ENCODE measurements at places on chromosomes 3 and 15.
A peak's percentile ranks its signal among the peaks of the same experiment; 100 is the strongest.

- DNase-seq = no peak
These were observed 1058.1 kb downstream of the NSUN3 start for GRCh38 chr3:95120921-95121320.

- no peak for DNase-seq
These were observed 53.4 kb downstream of the DUT start for GRCh38 chr15:48384616-48385015.

GRCh38 chr3:13708301-13708700 lies 159.4 kb downstream of the FBLN2 start:
- DNase-seq = no peak

GRCh38 chr15:49313650-49314049 lies 109.4 kb upstream of the FGF7 start:
- DNase-seq = no peak

- no peak for DNase-seq
These were observed 3.6 kb upstream of the AMOTL2 start for GRCh38 chr3:134377896-134378295.

GRCh38 chr3:149128821-149129220 lies 617 bp upstream of the HPS3 start:
- DNase-seq = no peak

- no peak for DNase-seq
These were observed 24.8 kb upstream of the CMTM7 start for GRCh38 chr3:32366638-32367397.

- DNase-seq = peak; percentile 33
These were observed 611 bp upstream of the LINGO1 start for GRCh38 chr15:77633134-77633912.

GRCh38 chr3:84265768-84266167 lies 693.0 kb upstream of the CADM2 start:
- no peak for DNase-seq

DNA sequence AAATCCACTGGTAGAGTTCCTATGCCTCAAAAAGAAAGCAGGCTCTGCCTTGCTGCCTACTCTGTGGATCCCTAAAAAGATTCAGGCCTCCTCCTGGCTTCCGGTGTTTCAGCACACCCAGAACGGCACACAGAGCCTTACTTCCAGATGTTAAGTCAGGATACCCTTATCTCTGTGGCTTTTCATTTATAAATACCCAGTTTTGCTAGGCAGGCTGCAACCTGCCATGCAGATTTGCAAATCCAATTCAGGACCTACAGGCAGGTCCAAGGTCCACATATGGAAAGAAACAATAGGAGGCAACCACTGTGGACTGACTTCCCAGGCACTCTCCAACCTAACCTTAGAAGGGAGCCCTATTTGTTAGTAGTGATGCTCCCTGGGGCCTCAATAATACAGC lies 30.7 kb downstream of the EFL1 start:
- DNase-seq = no peak

GRCh38 chr3:73143821-73144237 lies 82.4 kb downstream of the EBLN2 start:
- no peak for DNase-seq

GRCh38 chr3:44883999-44884431 lies 9.6 kb downstream of the TGM4 start:
- DNase-seq = no peak

- DNase-seq = no peak
These were observed 5.4 kb upstream of the HEG1 start for GRCh38 chr3:125061170-125061569.

DNA sequence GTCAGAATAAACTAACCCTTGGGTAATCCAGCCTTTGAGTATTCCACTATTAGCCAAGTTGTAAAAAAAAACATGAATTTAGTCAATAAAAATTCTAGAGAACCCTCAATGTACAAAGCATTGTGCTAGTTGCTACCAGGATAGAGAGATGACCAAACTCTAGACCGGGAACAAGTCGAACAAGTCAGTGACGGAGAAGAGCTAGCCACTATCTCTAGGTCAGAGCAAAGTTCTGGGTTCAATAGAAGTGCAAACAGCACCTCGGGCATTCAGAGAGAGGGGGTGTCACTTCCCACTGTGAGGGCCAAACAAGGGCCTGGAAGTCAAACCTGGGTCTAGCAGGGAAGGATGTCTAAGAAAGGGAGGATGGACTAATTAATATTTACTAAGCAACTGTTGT lies 2.3 kb upstream of the ADCY5 start:
- no peak for DNase-seq

DNA sequence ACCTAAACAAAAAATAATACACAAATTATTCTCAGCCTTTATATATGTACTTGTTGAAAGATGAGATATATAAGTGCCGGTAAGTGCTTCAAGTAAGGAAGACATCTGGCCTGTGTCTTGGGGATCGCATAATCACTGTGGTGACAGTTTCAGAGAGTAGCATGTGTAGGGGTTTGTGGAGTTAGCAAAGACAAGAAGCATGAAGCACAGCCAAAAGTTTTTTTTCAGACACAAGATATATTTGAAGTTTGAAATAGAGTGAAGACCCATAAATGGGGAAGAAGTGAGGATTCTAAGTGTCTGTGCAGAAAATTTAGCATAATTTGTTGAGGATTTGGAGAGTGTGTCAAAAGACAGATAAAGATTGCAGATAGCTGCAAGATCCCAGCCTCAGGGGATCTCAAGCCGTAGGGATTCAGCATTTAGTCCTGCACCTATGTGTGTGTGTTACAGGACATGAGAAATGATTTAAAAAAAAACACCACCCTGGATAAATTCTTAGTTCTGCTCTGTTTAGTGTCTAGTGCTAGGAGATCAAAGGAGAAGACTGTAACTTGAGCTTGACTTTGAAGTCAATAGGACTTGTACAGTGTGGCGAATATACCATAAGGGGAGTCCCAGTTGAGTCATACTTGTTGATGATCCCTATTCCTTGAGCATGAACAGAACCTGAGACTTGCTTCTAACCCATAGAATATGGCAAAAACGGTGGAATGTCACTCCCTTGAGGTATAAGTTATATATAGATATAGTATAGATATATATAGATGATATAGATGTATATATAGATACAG lies 123.9 kb upstream of the GRM7 start:
- no peak for DNase-seq

- DNase-seq = no peak
These were observed 70.3 kb upstream of the IQSEC1 start for GRCh38 chr3:13143381-13144004.

DNA sequence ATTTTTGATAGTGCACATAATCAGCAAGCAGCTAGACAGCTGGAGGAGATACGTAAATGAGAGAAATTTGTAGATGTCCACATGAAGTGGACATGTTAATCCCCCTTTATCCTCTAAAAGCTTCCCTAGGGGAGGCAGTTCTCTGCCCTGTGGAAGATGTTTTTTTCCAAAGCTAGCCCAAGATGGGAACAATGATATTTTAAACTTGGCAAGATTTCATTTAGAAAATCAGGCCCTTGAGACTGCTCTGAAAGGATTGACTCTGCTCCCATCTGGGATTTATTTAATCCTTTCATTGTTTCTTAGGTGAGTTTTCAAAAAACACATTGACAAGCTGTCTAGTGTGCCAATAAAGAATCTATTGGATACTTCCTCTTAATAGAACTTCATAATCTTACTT lies 92.0 kb downstream of the SYNPR start:
- DNase-seq = no peak

DNA sequence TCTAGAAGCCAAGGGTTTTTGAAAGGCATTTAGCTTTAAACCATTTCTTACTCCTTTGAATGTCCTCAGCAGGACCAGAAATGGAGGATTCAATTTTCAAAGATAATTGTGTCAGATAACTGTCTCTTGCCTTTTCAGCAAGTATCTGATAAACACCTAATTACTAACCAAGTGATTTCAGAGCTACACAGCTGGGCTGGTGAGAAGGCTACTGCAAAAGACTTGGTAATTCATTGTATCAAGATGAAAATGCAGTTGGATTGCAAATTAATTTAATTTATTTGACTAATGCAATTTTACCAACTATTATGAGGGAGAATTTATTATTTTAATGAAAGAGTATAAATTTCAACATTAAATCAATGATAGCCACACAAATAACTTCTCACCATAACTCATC lies 165.4 kb downstream of the ROBO1 start:
- no peak for DNase-seq

- DNase-seq = no peak
These were observed 279.3 kb upstream of the RASGRP1 start for GRCh38 chr15:38843736-38844590.

DNA sequence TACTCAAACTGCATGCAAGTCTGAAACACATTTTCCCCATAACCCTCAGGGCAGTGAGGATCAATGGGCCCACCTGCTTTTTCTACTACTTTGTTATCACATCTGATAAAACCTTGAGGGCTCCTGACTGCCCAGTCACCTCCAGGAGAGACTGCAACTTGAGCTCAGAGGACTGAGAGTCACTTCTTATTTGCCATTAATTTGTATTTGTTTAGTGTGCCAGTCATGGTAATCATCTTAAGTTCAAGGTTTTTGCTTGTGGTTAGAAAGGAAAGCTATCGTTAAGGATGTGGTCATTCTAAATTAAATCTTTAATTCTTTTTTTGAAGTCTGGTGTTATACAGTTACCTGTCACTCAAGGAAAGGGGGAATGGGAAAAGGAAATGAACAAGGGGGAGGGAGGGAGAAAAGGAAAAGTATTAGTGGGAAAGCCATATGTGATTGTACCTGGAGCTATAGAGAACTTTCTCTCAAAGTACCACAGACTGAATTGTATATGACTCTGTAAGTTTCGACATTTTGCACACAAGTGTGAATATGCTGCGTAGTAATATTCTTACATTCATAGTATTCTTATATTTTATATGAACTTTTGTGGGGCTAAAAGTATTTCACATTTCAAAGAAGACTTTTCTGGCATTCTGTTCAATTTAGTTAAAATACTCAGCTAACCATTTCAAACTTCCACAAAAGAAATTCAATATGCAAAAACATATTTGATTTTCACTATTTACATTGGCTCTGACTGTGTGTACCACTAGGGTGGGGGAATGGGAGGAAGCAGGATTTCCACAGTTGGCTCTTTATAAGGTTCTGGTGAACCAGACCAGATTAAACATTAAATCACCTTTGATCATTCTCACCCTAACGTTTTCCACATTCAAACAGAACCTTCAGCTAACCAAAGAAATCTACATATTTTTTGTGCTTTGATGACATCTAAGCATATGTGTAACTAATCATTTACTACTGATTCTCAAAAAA lies 166.5 kb upstream of the ATP11B start:
- DNase-seq = no peak

GRCh38 chr3:20488151-20488550 lies 302.1 kb upstream of the SGO1 start:
- DNase-seq = no peak

GRCh38 chr15:65762914-65763787 lies 28.9 kb downstream of the DENND4A start:
- DNase-seq = no peak

- no peak for DNase-seq
These were observed 69.6 kb upstream of the RASGRF1 start for GRCh38 chr15:79160211-79160610.

GRCh38 chr3:117218641-117219048 lies 509.1 kb downstream of the TUSC7 start:
- no peak for DNase-seq

DNA sequence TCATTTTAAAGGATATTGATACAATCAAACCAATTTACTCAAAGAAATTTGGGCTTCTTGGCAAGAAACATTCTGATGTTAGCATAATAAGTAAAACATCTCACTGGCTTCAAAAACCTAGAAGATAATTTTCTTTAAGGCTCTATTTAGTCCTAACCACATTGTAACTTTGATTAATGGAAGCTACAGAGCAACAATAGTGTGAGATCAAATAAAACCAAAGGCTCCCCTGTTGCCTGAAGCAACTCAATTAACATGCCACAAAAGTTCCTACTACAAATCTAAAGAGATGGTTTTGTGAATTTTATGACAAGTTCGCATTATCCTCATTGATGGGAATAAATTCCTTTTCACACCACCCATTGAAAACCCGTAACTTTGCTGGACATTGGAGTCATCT lies 5.9 kb downstream of the DPH6 start:
- DNase-seq = no peak

- no peak for DNase-seq
These were observed 747 bp downstream of the NSUN3 start for GRCh38 chr3:94063496-94064119.

DNA sequence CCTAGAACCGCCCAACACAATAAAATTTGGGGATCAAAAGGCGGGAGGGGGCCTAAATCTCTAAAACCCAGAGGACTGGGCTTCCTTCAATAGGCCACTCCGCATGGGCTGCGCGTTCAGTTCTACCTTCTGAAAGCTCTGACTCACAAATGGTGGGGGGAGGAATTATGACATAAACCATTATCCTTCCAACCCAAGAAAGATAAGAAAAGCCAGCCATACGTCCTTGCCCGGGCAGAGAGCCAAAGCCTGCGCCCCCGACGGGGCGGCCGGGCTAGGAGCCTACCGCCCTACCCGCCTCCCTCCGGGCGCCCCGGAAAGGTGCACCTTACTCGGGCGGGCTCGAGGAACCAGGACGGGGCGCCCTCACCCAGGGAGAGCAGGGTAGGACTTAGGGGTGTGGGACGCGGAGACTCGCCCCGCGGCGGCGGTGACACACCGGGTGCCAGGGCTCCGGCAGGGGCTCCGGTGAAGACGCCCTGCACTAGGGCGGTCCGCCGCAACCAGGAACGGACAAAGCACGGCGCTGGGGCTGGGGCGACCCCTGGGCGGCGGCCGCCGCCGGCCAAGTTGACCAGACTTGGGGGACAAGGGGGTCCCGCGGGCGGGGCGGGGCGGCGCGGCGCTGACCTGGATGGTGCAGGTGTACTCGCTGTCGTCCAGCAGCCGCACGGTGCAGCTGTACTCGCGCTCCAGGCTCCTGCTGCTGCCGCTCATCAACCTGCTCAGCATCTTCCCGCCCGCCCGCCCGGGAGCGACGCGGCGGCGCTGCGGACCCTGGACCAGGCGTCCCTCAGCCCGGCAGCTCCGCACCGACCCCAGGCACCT lies 534 bp downstream of the FRMD5 start:
- DNase-seq = no peak

GRCh38 chr3:185112186-185112585 lies 40.7 kb downstream of the C3orf70 start:
- DNase-seq = no peak

- DNase-seq = no peak
These were observed 2.2 kb upstream of the KY start for GRCh38 chr3:134652886-134653630.

- no peak for DNase-seq
These were observed 137.1 kb downstream of the CBLB start for GRCh38 chr3:105731686-105732085.

GRCh38 chr3:30465454-30465853 lies 140.9 kb upstream of the TGFBR2 start:
- DNase-seq = no peak

DNA sequence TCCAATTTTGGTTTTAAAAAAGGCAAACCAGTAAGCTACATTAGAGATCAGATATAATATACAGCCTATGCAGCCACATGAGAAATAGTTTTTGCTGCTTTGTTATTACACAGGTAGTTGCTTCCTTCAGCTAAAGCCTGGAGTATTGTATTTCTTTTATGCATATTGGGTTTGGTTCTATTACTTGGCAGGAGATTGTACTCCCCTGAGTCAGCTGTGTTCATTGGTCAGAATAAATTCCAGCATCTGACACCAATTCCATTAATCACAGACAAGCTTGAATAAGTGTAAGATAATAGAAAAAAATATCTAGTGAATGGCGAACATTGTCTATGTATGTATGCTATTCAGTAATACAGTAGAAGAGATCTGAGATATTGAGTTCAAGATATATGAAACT lies 26.1 kb upstream of the ZCWPW2 start:
- no peak for DNase-seq
